ENCODE measurements at places on chromosomes 2 and 18. TPM values are rescaled to one million over a fixed set of nuclear protein-coding genes. Genes with fewer than 3 reads are reported as not detected.

Gene ANXA4
- total RNA-seq, result 67.2 TPM

Gene MTERF4
- 38.3 TPM for total RNA-seq

Gene ATP8B1
- 73.6 TPM for total RNA-seq

Gene ST6GAL2
- 0.07 TPM for total RNA-seq

Gene AQP12B
- not detected for total RNA-seq

Gene HRH4
- total RNA-seq, result 0.07 TPM

Gene TMEM169
- 0.83 TPM for total RNA-seq

Gene EMILIN1
- total RNA-seq, result 283 TPM

Gene DYSF
- total RNA-seq, result 2.3 TPM

Gene NYAP2
- total RNA-seq, result not detected

Gene ARHGEF33
- 0.43 TPM for total RNA-seq

Gene CDH19
- 0.33 TPM for total RNA-seq

Gene KHK
- total RNA-seq, result 0.98 TPM

Gene ALKAL2
- not detected for total RNA-seq

Gene PSTPIP2
- 3.5 TPM for total RNA-seq

Gene DUSP2
- 2.9 TPM for total RNA-seq

Gene TFCP2L1
- under 0.01 TPM for total RNA-seq

Gene YWHAQ
- total RNA-seq, result 274 TPM

Gene KLHL29
- total RNA-seq, result 6.8 TPM

Gene SERPINB3
- total RNA-seq, result 0.07 TPM

Gene CRACDL
- 0.03 TPM for total RNA-seq

Gene TEX261
- 49.8 TPM for total RNA-seq

Gene ZAP70
- 0.13 TPM for total RNA-seq

Gene MLPH
- total RNA-seq, result 14.2 TPM

Gene MC4R
- not detected for total RNA-seq

Gene IMPA2
- 3.1 TPM for total RNA-seq

Gene GPR35
- 2.0 TPM for total RNA-seq

Gene PROM2
- 0.20 TPM for total RNA-seq

Gene FABP1
- not detected for total RNA-seq

Gene TNFAIP6
- total RNA-seq, result 10.0 TPM

Gene SDC1
- 44.3 TPM for total RNA-seq

Gene UGT1A3
- not detected for total RNA-seq

Gene SPAG16
- 27.8 TPM for total RNA-seq

Gene CDK5R2
- total RNA-seq, result not detected

Measured in smooth muscle cell of the pulmonary artery (primary cell).